ENCODE measurements at places on chromosomes 11 and 22.

GRCh38 chr11:74925281-74925680, 23.6 kb downstream of the XRRA1 start:
- DNase-seq, result no peak

DNA sequence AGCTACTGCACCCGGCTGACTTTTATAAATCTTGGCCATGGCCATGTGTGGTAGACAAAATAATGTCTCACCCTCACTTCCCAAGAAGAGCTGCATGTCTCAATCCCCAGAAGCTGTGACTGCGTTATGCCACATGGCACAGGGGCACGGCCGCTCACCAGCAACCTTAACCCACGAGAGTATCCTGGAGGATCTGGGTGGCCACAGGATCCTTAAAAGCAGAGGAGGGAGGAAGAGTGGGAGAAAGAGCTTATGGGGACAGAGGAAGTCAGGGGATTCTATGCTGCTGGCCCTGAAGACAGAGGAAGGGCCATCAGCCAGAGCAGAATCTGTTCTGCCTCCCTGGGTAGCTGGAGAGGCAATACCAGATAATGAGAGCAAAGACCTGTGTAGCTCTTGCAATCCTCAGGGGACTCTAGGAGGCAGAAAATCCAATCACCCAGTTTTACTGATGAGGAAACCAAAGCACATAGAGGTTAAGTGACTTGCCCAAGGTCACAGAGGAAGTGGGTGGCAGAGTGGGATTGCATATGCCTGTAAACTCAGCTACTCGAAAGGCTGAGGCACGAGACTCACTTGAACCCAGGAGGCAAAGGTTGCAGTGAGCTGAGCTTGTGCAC, 55.3 kb downstream of the CELSR1 start:
- DNase-seq, result no peak

GRCh38 chr11:75601494-75601893, 39.4 kb downstream of the SERPINH1 start:
- no peak for DNase-seq

DNA sequence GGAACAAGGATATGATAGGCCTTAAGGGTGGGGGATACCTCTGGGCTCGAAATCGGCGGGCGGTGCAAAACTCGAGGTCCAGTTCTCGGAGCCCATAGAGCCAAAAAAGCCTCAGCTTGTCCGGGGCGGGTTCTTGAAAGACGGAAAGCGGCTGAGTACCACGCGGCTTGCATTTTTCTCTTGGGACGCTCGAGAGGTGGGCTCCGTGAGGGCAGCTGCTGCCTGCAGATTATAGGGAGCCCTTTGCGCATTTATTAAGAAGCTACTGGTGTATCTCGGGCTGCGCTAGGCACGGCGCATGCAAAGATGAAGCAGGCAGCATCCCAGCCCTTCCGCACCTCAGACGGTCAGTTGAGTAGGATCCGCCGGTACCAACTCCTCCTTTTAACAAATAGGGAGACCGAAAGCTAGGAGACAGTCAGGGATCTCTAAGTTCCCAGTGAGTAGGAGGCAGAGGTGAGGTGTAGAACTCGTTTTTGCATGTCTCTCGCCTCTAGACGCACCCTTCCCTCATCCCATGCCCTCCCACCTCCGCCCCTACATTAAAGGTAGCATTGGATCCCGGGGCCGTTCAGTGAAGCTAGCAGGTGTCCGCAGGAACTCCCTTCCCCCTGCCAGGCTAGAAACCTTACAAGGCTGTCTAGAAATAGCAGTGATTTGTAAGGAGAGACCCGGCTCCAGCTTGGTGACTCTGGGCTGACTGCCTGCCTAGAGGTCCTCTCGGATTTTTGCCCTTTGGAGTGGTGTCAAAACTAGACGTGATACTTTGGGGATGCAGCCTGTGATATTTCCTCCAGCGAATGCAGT, 768 bp downstream of the LDHA start:
- no peak for DNase-seq

DNA sequence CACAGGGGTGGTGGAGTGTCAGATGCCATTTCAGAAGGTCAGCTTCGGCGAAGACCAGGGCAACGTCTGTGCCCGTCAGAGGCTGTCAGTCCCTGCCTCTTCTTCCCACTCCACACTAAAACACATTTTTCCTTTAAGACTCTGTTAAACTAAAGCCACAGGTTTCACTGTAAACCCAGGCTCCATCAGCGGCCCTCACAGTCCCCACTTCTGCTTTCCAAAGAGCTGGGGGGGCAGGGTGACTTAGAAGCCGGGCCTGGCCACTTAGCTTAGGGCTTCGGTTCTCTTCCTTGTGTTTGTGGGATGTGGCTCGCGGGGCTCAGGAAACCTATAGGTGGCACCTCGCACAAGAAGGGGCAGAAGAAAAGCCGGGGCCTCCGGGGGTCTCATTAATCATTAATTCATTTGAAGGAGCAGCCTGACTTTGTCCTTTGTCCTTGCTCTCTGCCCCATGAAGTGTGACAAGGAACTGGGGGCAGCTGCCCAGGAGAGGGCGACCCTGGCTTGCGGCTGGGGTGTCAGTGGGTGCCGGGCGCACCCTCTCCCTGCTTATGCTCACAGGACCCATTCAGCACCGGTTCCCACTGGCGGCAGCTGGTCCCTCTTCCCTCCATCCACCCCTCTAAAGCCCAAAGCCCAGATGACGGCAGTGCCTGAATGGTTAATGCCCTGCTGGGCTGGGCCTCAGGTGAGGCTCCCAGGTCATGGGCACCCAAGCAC, 4.1 kb downstream of the SLC25A45 start:
- no peak for DNase-seq

DNA sequence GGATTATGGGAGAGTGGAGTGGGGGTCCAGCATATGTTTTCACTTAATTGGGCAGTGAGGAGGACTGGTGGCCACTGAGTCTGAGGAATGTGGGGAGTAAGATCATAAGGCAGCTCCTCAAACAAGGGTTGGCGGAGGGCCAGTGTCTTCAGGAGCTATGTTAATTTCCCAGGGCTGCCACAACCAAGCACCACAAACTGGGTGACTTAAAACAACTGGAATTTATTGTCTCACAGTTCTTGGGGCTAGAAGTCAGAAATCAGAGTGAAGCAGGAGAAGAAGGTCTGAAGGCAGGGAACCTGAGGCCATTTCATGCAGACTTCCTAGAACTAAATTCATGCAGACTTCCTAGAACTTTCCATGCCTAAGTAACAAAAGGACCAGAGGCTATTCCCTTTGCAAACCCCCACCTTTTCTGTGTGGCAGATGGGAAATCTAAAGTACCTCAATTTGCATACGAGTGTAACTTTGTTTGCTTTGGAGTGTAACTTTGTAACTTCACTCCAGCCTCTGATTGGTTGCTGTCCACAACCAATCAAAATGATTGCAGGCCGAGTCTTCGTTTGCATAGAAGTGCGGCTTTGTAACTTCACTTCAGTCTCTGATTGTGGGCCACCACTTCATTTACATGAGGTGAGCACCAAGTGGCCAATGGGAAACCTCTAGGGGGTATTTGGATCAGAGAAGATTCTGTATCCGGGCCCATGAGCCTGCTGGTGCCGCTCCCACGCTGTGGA, 50.5 kb upstream of the ZBED5 start:
- no peak for DNase-seq

- DNase-seq, result no peak
These were observed 17.8 kb downstream of the PRRG4 start for GRCh38 chr11:32847511-32847910.

DNA sequence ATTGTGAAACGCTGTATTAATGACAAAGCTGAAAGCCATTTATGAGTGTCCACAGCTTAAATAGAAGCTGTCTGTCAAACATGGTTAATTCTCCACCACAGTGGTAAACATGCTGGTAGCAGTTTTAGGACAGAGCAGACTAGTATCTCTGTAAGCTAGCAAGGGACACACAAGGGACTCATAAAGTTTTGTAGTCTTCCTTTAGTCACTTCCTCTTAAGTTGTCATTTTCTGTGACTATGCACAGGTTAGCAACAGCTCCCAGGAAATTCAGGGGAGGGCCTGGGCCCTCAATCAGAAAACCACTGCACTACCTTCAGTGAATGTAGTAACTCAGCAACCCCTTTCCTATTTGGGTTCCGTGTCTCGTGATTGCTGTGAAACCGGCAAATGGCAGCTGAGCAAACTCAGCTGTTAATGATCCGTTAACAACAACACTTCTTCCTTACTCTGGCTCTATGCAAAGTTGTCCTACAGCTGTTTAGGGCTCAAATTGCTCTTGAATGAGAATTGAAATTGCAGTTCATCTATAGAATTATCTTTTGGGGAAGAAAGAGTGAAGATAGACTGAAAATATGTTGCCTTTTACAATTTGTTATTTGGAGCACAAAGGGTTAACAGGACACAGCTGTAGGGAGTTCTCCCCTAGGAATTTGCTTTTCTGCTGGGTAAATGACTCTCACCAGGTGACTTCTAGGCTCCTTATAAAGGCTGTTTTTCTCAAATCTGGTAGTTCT, at the start of gene MMP26:
MMP26 (plus strand) TSS at position 731 of the 736 bp plus-strand sequence.
- DNase-seq, result no peak

Measured in NCI-H524 treated with DMSO at 0.1 percent for 48 hours (cell line).